Neural crest cell (in vitro differentiated cells): ENCODE measurements at places on chromosomes 6 and 20.

DNA sequence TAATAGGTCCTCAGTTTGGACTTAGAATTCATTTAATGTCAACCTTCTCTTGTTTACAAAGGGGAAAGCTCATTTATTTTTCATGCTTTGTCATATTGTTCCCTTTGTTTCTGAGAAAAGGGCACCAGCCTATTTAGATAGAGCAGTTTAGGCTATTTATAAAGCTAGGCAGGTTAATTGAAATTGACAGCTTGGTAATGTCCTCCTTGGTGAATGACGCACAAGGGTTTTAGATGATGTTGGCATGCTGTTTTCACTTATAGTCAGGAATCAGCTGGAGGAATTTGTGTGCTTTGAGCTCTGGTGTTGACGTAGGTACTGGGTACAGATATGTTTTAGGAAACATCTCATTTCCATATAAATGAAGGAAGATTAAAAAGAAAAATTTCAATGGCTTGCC, 45.2 kb downstream of the BCKDHB start:
- DNase-seq, result no peak

GRCh38 chr20:4152696-4153235, 137.4 kb upstream of the RNF24 start:
- DNase-seq, result no peak

DNA sequence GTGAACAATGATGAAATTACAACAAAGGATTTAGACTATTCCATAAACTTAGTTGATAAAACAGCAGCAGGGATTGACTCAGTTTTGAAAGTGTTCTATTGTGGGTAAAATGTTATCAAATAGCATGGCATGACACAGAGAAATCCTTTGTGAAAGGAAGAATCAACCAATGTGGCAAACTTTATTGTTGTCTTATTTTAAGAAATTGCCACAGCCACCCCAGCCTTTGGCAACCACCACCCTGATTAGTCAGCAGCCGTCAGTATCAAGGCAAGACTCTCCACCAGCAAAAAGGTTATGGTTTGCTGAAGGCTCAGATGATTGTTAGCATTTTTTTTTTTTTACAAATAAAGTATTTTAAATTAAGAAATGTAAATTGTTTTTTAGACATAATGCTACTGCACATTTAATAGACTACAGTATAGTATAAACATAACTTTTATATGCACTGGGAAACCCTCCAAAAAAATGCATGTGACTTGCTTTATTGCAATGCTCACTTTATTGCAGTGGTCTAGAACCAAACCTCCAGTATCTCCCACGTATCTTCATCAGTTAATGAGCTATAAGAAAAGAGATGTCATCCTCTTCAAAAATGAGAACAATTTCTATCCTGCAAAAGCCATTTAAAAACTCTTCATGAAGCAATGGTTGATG, 162.7 kb downstream of the SOBP start:
- DNase-seq, result no peak

GRCh38 chr20:22977047-22977785, 57.9 kb upstream of the SSTR4 start:
- no peak for DNase-seq
